ENCODE measurements at places on chromosomes 1 and 21. TPM values are rescaled to one million over a fixed set of nuclear protein-coding genes. Genes with fewer than 3 reads are reported as not detected.

Gene NR1I3
- not detected for total RNA-seq

Gene TENT5C
- total RNA-seq, result 6.8 TPM

Gene TEX38
- total RNA-seq, result not detected

Gene PLEKHA6
- 12.5 TPM for total RNA-seq

Gene SLC35F3
- not detected for total RNA-seq

Gene VHLL
- not detected for total RNA-seq

Gene APH1A
- 36.1 TPM for total RNA-seq

Gene LCK
- total RNA-seq, result 1.2 TPM

Gene CFHR3
- not detected for total RNA-seq

Gene PLXNA2
- 41.6 TPM for total RNA-seq

Gene PROK1
- total RNA-seq, result not detected

Gene ANKRD65
- total RNA-seq, result 10.4 TPM

Gene RSPH1
- total RNA-seq, result not detected

Gene VSIG8
- total RNA-seq, result not detected

Gene RAP1A
- 171 TPM for total RNA-seq

Gene CCDC27
- not detected for total RNA-seq

Gene CCDC185
- not detected for total RNA-seq
